ENCODE measurements at places on chromosomes 1 and 21. TPM values are rescaled to one million over a fixed set of nuclear protein-coding genes. Genes with fewer than 3 reads are reported as not detected.

Gene SIK1
- 2.6 TPM for total RNA-seq

Gene LCE3D
- not detected for total RNA-seq

Gene RNF223
- not detected for total RNA-seq

Gene MANEAL
- total RNA-seq, result 1.6 TPM

Gene FAM110D
- total RNA-seq, result not detected

Gene PANK4
- 33.3 TPM for total RNA-seq

Gene RUNX3
- total RNA-seq, result 12.3 TPM

Gene IGSF5
- total RNA-seq, result 0.36 TPM

Gene GNAT2
- total RNA-seq, result not detected

Gene TNFRSF14
- 38.6 TPM for total RNA-seq

Gene EPHA10
- not detected for total RNA-seq

Gene GBP6
- total RNA-seq, result 0.16 TPM

Gene UBL4B
- 7.5 TPM for total RNA-seq

Gene LCE1E
- total RNA-seq, result not detected

Gene KRTAP7-1
- not detected for total RNA-seq
